ENCODE measurements at places on chromosomes 11 and 22.

DNA sequence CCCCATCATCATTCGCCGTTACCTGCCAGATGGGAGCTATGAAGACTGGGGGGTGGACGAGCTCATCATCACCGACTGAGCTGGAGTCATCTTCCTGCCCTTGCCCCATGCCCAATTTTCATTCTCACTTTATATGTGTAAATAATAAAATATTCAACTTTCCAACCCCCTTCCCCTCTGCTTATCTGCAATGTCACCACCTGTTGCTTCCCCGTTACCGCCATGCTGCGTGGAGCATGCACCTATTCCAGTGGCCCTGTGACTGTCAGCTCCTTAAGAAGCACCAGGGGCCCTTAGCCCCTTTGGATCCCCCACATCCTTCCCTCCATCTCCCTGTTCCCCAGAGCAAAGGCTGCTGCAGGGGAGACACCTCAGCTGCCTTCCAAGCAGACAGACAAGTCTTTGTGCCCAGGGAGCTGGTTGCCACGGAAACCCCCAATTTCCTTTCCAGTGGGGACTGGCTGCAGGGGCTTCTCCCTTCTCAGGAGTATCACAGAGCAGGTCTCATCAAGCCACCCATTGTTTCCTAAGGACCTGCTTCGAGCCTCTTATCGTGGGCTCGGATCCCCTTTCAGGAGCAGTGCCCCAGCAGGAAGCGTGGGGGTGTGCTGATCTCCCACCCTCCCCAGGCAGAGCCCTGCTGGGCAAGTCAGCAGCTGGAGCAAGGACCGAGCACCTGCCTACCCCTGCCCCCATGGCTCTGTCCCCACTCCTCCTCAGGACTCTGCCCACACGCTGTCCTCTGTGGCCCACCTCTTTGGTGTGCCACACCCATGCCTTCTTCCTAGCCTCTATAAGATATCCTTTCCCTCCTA, 14.3 kb downstream of the POLR2F start:
- DNase-seq = no peak

DNA sequence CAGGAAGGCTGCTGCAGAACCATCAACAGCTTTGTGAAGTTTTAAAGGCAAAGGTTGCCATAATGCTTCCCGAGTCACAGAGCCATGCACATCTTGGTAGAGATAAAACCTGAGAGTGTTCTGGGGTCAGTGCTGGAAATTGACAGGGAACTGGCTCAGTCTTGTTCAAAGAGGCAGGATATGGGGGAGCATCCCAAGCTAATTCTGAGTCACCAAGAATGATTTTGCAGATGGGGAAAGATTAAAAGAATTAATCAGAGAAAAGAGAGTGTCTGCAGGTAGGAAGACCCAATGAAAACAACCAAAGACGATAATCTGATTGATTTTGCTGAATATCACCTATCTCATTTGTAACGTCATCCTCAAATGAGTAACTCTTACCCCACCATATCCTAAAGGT, 99.9 kb upstream of the CD44 start:
- no peak for DNase-seq

DNA sequence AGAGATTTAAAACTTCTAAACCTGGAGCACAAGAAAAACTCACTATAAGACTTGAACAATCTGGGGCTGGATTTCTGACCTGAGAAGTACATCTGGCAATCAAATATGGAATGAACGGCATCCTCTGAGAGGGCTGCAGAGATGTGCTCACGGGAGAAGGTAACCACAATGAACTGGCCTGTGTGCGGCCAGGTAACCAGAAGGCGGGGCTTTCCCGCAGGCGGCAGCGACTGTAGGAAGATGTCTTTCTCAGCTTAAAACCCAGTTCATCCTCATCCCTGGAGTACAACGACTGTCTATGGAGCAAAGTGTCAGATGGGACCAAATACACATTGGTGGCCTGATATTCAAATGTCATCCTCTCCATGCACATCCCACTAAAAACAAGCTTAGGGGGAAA, 24.5 kb downstream of the MICAL3 start:
- DNase-seq = peak; percentile 31

- DNase-seq = no peak
These were observed 271.7 kb upstream of the ANO5 start for GRCh38 chr11:21921151-21921550.

DNA sequence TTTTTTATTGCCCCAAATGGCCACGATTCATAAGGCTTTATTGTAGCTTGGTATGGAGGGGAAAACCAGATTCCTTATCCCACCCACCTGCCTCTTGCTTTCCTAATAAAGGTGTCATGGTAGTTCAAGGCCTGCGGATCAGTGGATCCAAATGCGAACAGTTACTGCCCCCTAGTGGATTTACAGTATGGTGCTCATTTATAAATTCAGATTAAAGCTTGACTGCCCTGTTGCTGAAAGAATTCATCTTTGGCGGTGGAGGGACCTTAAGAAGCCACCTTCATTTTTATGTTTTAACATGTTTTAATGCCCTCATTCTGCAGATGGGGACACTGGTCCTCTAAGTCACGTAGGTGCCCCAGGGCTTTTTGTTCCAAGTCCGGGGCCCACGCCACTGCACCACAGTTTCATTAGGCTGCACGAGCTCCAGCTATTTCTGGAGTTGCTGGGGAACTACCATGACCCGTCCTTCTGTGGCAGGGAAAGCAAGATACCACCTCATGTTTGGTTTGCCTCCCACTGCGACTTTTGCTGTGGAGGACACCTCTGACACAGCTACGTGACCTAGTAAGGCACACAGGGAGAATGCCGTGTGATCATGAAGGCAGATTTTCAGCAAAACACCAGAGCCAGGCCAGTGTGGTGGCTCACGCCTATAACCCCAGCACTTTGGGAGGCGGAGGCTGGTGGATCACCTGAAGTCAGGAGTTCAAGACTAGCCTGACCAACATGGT, 15.6 kb upstream of the INCENP start:
- DNase-seq = peak; percentile 41

DNA sequence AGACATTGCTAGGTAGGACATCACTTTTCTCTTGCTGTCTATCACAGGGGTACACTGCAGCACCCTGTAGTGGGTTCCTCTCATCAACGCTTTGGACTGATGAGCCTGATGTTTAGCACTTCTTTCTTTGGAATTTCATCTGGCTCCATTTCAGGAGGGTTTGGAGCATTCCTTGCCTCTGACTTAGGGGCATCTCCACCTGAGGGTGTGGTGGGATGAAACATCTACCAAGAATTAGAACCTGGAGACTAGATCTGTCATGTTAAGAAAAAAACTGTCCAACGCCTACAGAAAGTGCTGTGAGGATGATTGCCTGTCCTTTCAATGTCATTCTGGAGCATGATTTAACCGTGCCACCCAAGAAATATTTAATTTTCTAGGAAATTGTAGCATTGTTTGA, 648.4 kb downstream of the ETS1 start:
- DNase-seq = no peak

Data from Caki2 (cell line).